ENCODE measurements at places on chromosomes 6 and 20. TPM values are rescaled to one million over a fixed set of nuclear protein-coding genes. Genes with fewer than 3 reads are reported as not detected.

DNA sequence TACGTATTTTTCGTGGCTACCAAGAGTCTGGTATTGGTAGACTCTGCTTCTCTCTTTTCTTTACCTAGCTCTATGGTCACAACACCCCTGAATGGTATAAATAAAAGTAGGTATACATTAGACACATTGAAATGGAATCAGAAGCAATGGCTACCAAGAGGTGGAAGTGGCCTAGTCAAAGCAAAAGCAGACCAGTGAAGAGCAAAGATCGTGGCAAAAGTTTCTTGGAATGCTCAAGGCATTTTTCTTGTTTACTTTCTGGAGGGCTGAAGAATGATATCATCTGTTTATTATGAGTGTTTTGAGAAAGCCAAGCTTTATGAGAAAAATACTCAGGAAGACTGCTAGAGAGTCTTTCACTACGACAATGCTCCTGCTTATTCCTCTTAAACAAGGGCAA is 28.6 kb upstream of the MOCS1 start:
- no peak for DNase-seq

GRCh38 chr6:42366999-42367352 is 84.8 kb downstream of the TRERF1 start:
- DNase-seq: no peak

DNA sequence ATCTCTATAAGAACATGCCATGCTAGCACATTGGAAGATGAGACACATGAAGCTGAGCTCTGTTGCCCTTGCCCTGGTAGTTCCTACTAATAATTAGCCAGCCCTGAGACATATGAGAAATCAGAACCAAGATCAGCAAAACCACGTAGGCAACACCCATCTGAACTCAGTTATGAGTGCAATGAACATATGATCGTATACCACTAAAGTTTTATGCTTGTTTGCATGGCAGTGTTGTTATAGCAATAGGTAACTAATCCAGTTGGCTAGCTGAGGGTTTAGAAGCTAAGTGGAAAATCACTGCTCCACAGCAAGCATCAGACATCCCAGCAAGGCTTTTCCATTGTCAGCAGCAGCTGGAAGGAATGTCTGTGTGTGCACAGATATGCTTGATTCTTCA is 180.7 kb downstream of the BTBD3 start:
- no peak for DNase-seq

DNA sequence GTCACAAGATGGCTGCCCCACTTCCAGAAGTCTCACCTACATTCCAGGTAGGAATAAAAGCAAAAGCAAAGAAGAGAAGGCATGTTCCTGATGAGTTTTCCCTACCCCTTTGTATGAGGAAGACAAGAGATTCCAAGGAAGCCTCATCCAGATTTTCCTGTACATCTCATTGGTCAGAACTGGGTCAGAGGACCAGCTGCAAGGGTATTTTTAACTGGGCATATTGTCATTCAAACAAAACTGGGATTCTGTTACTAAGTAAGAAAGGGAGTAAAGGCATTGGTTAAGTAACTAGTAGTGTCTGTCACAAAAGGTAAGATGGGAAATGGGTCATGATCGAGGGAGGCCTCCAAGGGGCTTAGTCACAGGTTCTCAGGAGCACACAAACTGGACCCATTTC is 28.2 kb upstream of the RIMS4 start:
- DNase-seq: no peak

- DNase-seq: peak; percentile 43
These were observed 15.9 kb downstream of the NDUFAF5 start for GRCh38 chr20:13800728-13801134.

DNA sequence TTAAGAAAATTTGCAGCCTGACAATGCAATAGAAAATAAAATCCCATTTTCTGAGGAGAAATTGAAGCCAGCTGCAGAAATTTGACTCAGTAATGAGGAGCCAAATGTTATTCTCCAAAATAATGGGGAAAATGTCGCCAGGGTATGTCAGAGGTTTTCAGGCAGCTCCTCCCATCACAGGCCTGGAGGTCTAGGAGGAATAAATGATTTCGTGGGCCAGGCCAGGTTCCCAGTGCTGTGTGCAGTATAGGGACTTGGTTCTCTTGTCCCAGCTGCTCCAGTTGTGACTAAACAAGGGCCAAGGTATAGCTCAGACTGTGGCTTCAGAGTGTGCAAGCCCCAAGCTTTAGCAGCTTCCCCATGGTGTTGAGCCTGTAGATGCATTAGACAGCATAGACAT is 1240.8 kb upstream of the ADGRB3 start:
- no peak for DNase-seq

DNA sequence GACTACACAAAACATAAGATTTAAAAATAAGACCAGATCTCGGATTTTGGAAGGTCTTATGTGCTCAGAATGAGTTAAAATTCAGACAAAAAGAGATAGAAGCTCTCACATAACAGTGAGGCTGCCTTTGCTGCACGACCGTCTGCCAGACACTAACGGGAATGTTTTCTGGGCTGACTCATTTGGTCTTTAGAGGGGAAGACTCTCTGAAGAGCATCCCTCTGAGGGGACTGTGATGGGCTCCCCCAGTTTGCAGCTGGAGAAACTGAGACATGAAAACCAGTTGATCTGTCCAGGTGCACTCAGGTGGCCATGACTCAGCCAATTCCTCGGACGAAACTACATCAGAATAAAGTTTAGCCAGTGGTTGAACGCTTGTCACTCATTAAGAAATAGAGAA is 153.9 kb downstream of the RNASET2 start:
- no peak for DNase-seq

DNA sequence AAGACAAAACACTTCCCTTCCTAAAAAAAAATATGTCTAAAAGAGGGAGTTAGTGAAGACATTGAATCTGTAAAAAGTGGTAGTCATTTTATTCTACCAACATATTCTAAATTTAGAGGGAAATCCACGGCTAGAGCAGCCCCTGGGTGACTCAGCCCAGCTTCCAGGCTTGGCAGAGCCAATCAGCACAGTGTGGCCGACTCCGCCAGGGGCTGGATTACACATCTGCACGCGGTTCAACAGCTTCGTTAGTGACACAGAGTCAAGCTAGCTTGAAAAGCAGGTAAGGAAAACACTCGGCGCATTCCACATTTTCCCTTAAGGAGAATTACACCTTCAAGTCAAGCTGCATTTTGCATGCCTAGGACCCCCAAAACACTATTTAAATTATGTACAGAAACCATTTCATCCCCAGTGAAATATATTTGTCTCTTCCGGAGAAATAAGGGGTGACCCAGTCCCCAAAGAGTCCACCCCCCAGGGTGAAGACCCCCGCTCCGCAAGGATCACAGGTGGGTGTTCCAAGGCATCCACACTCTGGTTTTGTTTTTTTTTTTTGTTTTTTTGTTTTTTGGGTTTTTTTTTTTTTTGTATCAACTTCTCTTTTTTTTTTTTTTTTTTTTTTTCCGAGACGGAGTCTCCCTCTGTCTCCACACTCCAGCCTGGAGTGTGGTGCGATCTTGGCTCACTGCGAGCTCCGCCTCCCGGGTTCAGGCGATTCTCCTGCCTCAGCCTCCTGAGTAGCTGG is 58.4 kb upstream of the ARID1B start:
- no peak for DNase-seq

- peak; percentile 20 for DNase-seq
These were observed 60.5 kb downstream of the FNDC1 start for GRCh38 chr6:159229651-159230051.

GRCh38 chr20:57596358-57596757 is 23.9 kb downstream of the ZBP1 start:
- no peak for DNase-seq

MOG gene
- not detected for polyA plus RNA-seq

Measured in forelimb muscle (tissue), 1 donor.